Activated CD4-positive, alpha-beta memory T cell treated with anti-CD3 and anti-CD28 coated beads, Interleukin-2, amount 10 ng/mL, durations not matched to agents 7 days and 5 days (primary cell): ENCODE measurements at places on chromosomes 1 and 21. TPM values are rescaled to one million over a fixed set of nuclear protein-coding genes. Genes with fewer than 3 reads are reported as not detected.

- no peak for DNase-seq
- no peak overlapping the region for H3K4me3 ChIP-seq
- H3K36me3 ChIP-seq: no peaks in the 10 kb centered on the region
These were observed 116.8 kb downstream of the LRRC53 start for GRCh38 chr1:74395571-74395970.

DNA sequence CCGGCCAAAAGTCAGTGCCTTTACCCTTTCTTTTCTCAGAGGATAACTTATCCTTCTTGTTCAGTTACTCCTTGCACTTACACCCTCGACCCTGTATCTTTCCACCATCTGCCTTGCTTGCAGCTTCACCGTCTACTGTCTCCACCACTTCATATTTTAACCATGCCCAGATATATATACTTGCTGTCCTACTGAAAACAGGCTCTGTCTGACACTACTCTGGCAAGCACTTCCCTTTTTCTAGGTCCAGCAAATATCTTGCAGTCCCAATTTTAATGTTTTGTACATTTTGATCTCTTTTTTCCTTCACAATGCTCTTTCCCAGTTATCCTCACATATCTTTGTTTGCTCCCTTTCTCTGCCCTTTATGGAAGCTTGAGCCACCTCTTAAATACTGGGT, 308.6 kb downstream of the TPR start:
- DNase-seq: no peak
- peaks cover 2% of the 10 kb centered on the region for H3K27me3 ChIP-seq
- no peaks in the 10 kb centered on the region for H3K4me1 ChIP-seq
- H3K27ac ChIP-seq: no peak overlapping the region
- no peaks in the 10 kb centered on the region for H3K36me3 ChIP-seq
- no peak overlapping the region for H3K4me3 ChIP-seq

DNA sequence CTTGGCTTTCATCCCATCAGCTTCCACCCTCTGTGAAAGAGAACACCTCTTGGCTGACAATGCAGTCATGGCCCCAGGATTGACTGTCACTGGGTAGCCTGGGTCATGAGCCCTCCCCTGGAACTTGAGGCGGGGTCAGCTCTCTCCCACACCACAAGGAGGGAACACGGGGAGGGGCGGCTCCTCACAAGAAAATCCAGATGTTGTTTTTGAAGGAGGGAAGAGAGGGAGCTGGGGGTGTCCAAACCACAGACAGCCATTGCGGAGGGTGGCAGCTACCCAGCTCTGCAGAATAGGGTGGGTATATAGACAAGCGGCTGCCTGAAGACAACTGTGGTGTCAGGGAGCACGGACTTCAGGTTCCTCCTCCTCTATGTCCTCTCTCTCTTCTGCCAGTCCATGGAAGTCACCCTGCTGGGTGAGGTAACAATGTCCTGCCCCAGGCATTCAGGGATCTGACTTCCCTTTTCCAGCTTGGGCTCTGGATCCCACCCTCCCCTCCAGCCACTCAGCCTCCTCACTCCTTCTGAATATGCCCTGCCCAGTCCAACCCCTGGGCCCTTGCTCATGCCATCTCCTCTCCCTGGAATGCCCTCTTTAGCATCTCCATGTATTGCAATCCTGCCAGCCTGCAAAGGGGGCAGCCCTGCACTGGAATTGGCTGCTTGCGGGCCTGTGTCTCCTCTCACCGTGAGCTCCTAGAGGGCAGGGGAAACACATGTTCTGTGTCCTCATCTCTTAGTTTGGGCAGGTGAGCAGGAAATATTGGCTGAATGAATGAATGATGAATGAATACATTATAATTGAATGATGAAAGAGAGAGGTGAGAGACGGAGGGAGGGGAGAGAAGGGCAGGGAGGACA, 60.9 kb upstream of the RUNX3 start:
- H3K27me3 ChIP-seq: peaks cover 10% of the 10 kb centered on the region
- peak overlapping the region; percentile 97 for H3K27ac ChIP-seq
- DNase-seq: no peak
- H3K4me3 ChIP-seq: no peak overlapping the region
- no peaks in the 10 kb centered on the region for H3K36me3 ChIP-seq
- peaks cover 88% of the 10 kb centered on the region for H3K4me1 ChIP-seq

DNA sequence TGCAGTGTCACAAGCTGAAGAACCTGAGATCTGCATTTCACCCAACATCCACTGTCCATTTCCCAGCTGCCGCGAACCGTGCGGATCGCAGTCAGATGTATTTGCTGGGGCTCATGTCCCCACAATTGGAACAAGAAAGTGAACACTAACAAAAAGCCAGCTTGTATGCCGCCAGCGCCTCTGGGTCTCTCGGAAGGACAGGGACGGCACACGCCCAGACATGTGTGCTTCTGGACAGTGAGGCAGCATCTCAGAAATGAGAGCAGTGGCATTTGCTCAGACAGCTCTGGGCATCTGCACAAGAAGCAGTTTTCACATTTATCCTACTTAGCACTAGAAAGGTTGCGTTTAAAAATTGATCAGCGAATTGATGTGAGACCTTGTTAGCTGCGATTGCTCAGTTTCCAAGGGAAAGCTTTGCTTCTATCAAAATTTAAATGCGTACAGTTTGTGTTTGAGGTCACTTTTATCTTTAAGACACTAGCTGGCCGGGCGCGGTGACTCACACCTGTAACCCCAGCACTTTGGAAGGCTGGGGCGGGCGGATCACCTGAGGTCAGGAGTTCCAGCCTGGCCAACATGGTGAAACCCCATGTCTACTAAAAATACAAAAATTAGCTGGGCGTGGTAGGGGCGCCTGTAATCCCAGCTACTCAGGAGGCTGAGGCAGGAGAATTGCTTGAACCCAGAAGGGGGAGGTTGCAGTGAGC, 28.7 kb downstream of the KCNAB2 start:
- H3K4me1 ChIP-seq: no peaks in the 10 kb centered on the region
- H3K27ac ChIP-seq: no peak overlapping the region
- H3K4me3 ChIP-seq: no peak overlapping the region
- DNase-seq: no peak
- no peaks in the 10 kb centered on the region for H3K27me3 ChIP-seq

DNA sequence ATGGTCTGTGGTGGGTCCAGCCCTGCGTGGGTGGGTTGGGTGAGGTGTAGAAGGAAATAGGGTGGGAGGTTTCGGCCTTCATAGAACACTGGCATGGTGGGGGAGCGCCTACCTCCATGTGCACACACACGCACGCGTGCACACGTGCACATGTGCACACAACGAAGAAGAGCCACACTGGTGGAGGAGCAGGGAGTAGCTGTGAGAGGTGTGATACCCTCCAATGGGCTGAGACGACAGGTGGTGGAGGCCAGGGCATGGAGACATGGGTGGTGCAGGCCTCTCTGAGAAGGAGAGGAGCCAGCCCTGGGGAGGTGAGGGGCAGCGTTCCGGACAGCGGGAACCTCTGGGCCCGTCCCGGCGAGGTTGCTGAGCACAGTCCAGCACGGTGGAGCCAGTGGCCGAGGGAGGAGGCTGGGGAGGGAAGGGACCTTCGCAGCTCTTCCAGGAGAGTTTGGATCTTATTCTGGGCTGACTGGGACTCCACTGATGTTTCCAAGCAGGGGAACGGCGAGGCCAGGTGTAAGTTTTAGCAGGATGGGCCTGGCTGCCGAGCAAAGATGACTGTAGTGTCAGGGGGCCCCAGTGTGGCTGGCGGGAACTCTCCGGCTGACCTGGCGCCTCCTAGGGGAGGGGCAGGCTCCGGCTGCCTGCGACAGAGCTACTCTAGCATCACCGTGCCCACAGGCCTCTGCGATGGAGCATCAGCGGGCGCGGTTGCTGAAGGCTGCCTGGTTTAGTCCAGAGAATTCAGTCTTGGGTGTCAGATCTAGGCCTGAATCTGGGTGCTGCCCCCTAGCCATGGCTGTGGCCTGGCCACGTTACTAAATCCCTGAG, 107.2 kb downstream of the ARHGEF10L start:
- no peaks in the 10 kb centered on the region for H3K4me1 ChIP-seq
- no peaks in the 10 kb centered on the region for H3K27me3 ChIP-seq
- no peaks in the 10 kb centered on the region for H3K36me3 ChIP-seq
- no peak overlapping the region for H3K4me3 ChIP-seq
- DNase-seq: no peak

DNA sequence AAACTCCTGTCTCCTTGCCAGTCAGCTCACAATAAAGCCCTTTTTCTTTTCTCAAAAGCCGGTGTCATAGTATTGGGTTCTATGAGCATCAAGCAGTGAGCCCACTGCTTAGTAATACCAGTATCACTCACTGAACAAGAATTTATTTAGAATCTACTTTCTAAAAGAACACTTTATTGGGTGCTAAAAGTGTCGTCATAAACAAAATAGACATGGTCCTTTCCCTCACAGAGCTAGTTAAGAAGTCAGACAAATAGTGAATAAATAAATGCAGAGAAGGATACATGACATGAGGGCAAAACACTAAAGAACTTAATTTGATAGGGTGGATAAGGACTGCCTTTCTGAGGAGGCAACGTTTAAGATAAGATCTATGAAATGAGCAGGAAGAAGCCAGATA, 32.2 kb downstream of the EVI5 start:
- peaks cover 18% of the 10 kb centered on the region for H3K27me3 ChIP-seq
- H3K27ac ChIP-seq: no peak overlapping the region
- H3K36me3 ChIP-seq: no peaks in the 10 kb centered on the region
- no peaks in the 10 kb centered on the region for H3K4me1 ChIP-seq

- H3K4me1 ChIP-seq: no peaks in the 10 kb centered on the region
- H3K27ac ChIP-seq: no peak overlapping the region
- DNase-seq: no peak
These were observed 1613.6 kb upstream of the PRMT6 start for GRCh38 chr1:105442901-105443300.

- peaks cover 1% of the 10 kb centered on the region for H3K4me1 ChIP-seq
- DNase-seq: no peak
- no peaks in the 10 kb centered on the region for H3K27me3 ChIP-seq
These were observed 26.6 kb downstream of the AK4 start for GRCh38 chr1:65174585-65174984.

GRCh38 chr1:109619576-109620400, at the start of the genes AMPD2 and GNAT2:
AMPD2 (plus strand) TSS chr1:109619837; CDS start chr1:109621176, 1,339 bp downstream.
GNAT2 (minus strand) TSS chr1:109619616; CDS start chr1:109612870, 6,746 bp downstream.
- H3K4me1 ChIP-seq: peaks cover 73% of the 10 kb centered on the region
- peak; percentile 78 for DNase-seq
- peak within 1 kb of the TSS; percentile 97 for H3K4me3 ChIP-seq
- no peaks in the 10 kb centered on the region for H3K27me3 ChIP-seq

- H3K4me1 ChIP-seq: peaks cover 67% of the 10 kb centered on the region
- H3K27me3 ChIP-seq: no peaks in the 10 kb centered on the region
- peak overlapping the region; percentile 91 for H3K27ac ChIP-seq
- DNase-seq: peak; percentile 34
- peaks cover 2% of the 10 kb centered on the region for H3K36me3 ChIP-seq
These were observed 34.8 kb upstream of the DUSP10 start for GRCh38 chr1:221776495-221777301.

DNA sequence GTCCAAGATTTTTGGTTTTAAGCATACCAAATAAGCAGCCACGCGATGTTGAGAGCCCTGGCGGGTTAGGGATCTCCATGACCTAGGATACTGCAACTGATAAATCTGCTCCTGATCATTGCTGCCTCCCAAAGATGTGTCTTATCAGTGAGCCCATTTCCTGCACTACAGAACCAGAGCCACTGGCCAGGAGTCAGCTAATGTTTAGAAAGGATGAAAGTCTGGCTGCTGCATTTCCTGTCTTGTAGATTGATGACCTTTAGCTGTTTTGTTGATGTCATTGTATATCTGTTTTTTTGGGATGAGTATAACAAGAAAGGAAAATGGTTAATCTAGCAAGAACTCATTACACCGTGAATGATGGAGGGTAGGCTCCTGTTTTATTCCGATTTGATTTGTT, 74.5 kb downstream of the C1orf21 start:
- no peak overlapping the region for H3K4me3 ChIP-seq
- H3K36me3 ChIP-seq: no peaks in the 10 kb centered on the region
- no peaks in the 10 kb centered on the region for H3K4me1 ChIP-seq
- H3K27ac ChIP-seq: no peak overlapping the region

- H3K27me3 ChIP-seq: no peaks in the 10 kb centered on the region
- no peak for DNase-seq
- H3K4me3 ChIP-seq: no peak overlapping the region
- H3K27ac ChIP-seq: no peak overlapping the region
- no peaks in the 10 kb centered on the region for H3K4me1 ChIP-seq
- H3K36me3 ChIP-seq: no peaks in the 10 kb centered on the region
These were observed 818.9 kb downstream of the KCNT2 start for GRCh38 chr1:195789321-195789720.

GRCh38 chr1:182357171-182357570, 34.4 kb downstream of the GLUL start:
- no peak overlapping the region for H3K4me3 ChIP-seq
- no peak for DNase-seq
- no peaks in the 10 kb centered on the region for H3K4me1 ChIP-seq
- H3K27me3 ChIP-seq: peaks cover 6% of the 10 kb centered on the region
- H3K27ac ChIP-seq: no peak overlapping the region

DNA sequence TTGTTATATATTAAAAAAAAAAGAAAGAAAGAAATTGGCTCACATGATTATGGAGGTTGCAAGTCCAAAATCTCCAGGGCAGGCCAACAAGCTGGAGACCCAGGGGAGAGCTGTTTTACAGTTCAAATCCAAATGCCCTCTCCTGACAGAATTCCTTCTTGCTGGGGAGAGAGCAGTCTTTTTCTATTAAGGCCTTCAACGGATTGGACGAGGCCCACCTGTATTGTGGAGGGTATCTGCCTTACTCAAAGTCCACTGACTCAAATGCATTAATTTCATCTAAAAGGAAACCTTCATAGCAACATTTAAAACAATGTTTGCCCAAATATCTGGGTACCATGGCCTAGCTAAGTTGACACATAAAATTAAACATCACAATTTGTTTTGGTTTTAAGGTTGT, 56.9 kb upstream of the TRIM67 start:
- H3K36me3 ChIP-seq: no peaks in the 10 kb centered on the region
- H3K4me3 ChIP-seq: no peak overlapping the region
- peaks cover 22% of the 10 kb centered on the region for H3K27me3 ChIP-seq
- no peak overlapping the region for H3K27ac ChIP-seq

DNA sequence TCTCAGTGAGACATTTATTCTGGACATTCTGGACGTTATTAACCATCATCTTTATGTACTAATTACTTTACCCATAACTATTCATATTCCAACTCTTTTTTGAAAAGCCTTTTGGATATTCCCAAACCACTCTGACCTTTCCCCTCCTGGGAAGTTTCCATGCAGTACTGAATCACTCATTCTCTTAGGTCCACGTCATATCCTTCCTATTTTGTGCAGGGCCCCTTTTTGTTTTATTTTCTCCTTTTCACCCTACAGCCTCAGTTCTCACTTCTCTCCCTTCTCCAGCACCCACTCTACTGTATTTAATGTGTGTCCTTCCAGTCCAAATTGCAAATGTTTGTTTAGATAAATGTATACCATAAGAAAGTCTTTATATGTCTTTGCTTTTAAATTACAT, 16.4 kb upstream of the ATP1A1 start:
- peaks cover 19% of the 10 kb centered on the region for H3K4me1 ChIP-seq
- H3K4me3 ChIP-seq: no peak overlapping the region
- H3K27me3 ChIP-seq: peaks cover 2% of the 10 kb centered on the region
- H3K36me3 ChIP-seq: no peaks in the 10 kb centered on the region
- no peak for DNase-seq

The MYOG gene
- not detected for total RNA-seq

The LRRC40 gene
- 20.0 TPM for total RNA-seq

The LCE1C gene
- total RNA-seq: not detected

The RPRD2 gene
- total RNA-seq: 35.0 TPM

The IL20 gene
- not detected for total RNA-seq

The COL9A2 gene
- 8.2 TPM for total RNA-seq

The RASSF5 gene
- 216 TPM for total RNA-seq

The KCNJ15 gene
- total RNA-seq: not detected

The PLEKHN1 gene
- total RNA-seq: 8.2 TPM

The PGLYRP3 gene
- total RNA-seq: not detected

The PRKAA2 gene
- total RNA-seq: not detected
